ENCODE measurements at places on chromosomes 1 and 21.

DNA sequence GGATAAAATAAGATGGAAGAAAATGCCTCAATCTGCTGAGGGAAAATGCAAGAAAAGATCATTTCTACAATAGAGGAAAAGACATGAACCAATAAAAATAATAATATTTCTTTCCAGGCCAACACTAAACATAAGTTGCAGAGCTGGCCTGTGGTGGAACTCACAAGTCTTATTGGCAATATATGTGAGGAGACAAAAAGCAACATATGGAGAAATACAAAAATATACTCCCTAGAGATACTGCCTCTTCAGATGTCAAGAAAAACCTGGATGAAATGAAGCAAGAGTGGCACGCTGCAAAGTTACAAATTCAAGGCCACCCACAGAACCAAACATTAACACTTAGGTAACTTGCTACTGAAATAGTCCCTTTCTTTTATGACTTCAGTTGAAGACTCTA, 264.9 kb upstream of the FMN2 start:
- DNase-seq = no peak

- no peak for DNase-seq
Observed at GRCh38 chr21:45126204-45126626, 51.8 kb downstream of the ADARB1 start.

DNA sequence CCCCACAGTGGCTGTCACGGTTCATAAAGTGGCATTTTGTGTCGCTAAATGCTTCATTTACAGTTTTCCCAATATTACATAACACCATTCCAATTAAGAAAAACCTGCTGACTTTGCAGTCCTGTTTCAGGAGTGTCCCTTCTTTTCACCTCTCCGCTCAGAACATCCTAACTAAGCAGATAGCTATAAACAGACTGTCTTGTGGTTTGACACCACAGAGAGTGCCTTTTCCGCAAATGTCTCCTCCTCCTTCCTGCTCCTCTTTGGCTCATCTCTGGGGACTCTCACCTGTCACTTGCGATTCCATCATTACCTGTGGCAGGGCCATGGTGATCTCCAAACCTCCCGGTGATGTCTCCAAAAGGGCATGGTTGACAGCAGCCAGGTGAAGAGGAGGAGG, 119.0 kb downstream of the CNIH3 start:
- no peak for DNase-seq

DNA sequence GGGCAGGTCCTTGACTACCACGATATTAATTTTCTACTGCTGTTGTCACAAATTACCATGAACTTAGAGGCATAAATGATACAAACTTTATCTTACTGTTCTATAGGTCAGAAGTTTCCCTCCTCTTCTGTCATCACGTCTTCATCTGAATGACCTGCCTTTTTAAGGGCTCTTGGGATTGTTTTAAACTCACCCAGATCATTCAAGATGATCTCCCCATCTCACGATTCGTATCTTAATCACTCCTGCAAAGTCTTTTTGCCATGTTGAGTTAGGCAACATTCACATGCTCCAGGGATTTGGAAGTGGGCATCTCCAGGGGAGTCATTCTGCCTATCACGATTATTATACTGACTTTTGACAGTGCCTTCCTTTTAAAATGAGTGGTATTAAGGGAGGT, 32.1 kb downstream of the NCAM2 start:
- no peak for DNase-seq

- no peak for DNase-seq
Observed at GRCh38 chr1:7954683-7955082, 6.8 kb upstream of the PARK7 start.

GRCh38 chr1:206709322-206709721, 24.6 kb downstream of the MAPKAPK2 start:
- no peak for DNase-seq

GRCh38 chr1:214341459-214341858, 60.5 kb downstream of the SMYD2 start:
- DNase-seq = no peak

- no peak for DNase-seq
Observed at GRCh38 chr21:21666689-21667088, 668.5 kb downstream of the NCAM2 start.

GRCh38 chr1:23177438-23178380, 9.1 kb upstream of the LUZP1 start:
- peak; percentile 47 for DNase-seq

GRCh38 chr1:7350804-7351203, 420.3 kb upstream of the VAMP3 start:
- no peak for DNase-seq

DNA sequence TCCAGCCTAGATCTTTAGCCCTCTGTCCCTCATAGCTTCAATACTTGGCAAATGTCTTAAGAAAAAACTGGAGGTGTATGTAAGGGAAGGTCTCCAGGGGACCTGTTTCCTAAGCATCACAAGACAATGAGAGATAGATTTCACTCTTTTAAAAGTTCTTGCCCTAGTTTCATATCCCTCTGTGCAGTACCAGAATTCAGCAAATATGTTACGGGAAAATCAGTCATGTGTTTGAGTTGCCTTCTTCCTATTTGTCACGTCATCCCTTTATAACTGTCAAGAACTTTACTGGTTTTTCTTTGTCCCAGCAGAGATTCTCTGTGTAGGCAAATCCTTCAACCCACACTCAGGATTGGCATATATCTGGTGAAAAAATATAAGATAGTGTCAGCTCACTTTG, 32.3 kb downstream of the DNASE2B start:
- no peak for DNase-seq

GRCh38 chr1:244006961-244007360, 44.1 kb upstream of the ZBTB18 start:
- DNase-seq = no peak

DNA sequence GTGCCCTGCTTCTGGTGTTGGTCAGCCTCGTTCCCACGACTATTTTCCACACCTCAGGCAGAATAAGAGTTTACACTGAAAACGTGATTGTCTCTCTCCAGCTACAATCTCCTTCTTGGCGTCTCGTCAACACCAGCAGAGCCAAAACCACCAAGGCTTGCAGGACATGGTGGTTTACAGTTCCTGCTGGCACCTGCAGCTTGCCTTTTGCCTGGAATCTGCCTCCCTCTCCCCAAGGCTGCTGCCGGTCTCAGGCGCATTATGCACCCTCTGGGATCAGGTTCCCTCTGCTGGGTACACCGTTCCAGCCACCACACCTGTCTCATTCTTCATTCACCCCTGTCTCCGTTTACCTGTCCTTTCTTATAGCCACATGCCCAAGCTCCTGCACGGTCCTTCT, 315.9 kb downstream of the DSCAM start:
- no peak for DNase-seq

DNA sequence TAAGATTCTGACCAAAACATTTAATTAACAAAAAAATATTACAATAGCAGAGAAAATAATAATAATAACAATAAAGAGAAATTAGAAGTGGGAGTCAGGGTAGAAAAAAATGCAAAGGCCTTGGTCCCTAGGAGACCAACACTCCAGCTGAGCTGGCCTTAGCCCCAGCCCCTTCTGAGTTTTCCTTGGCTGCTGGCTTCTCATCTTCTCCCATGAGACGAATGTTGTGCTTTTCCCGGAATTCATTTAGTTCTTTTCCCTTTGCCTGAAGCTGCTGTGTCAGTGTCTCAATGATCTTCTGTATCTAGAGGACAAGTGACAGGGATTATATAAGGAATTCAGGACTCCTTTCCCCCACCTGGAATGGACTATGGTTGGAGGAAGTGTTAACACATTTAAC, 2.4 kb downstream of the KLHDC9 start:
- DNase-seq = no peak

- DNase-seq = no peak
Observed at GRCh38 chr1:110321045-110321444, 18.1 kb upstream of the RBM15 start.

- DNase-seq = no peak
Observed at GRCh38 chr1:22406722-22407495, 44.7 kb upstream of the ZBTB40 start.

DNA sequence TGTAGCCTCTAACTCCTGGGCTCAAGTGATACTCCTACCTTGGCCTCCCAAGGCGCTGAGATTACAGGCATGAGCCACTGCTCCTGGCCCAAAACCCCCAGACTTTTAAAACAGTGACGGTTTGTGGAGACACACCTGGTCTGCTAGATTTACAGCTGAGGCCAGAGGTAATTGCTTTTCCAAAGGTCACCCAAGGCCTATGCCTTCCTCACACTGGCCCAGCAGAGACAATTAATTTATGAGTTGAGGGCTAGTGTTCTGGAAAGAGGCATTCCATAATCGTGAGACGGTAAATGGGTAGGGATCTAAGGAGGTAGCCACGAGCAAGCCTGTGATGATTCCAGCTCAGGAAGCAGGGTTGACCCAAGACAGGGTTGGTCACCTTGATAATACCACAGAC, 12.4 kb upstream of the PARP1 start:
- no peak for DNase-seq

- no peak for DNase-seq
Observed at GRCh38 chr1:56830052-56830451, 10.8 kb upstream of the FYB2 start.

DNA sequence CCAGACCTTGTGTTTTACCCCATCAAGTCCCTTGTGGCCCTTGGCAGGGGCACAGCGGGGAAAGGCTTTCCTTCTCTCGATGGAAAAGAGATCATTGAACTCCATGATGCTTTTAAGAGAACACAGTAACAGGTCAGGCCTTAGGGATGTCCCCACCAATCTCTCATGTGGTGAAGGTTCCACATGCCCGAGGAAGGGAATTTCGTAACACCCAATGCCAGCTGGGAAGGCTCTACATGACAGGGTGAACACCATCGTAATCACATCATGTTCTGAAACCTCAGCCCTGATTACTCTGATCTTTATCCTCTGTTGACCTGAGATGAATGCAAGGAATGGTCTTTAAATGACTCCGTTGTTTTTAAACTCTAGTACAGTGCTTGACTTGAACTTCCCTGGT, 105.5 kb upstream of the SPAG17 start:
- DNase-seq = no peak

DNA sequence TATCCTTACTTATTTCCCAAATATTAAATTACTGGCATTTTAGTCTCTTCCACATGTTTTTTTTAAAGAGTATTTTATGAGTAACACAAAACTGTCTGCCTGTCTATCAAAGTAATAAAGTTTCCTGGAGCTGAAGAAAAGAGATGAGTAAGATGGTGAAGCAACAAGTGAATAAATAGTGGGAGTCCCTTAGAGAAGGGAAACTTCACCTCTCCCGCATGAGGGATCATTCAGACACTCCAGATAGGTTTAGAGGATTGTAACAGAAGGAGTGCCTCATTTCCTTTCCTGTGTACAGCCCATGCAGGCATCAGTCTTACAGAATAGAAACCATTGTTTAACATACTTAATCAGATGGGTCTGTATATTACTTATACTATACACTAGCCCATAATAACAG, 205.7 kb downstream of the USP25 start:
- DNase-seq = no peak

GRCh38 chr1:66364578-66365391, 169.2 kb upstream of the SGIP1 start:
- peak; percentile 35 for DNase-seq

GRCh38 chr1:40973912-40974311, 5.6 kb upstream of the CTPS1 start:
- no peak for DNase-seq

GRCh38 chr1:232378266-232379062, 251.5 kb downstream of the SIPA1L2 start:
- no peak for DNase-seq

DNA sequence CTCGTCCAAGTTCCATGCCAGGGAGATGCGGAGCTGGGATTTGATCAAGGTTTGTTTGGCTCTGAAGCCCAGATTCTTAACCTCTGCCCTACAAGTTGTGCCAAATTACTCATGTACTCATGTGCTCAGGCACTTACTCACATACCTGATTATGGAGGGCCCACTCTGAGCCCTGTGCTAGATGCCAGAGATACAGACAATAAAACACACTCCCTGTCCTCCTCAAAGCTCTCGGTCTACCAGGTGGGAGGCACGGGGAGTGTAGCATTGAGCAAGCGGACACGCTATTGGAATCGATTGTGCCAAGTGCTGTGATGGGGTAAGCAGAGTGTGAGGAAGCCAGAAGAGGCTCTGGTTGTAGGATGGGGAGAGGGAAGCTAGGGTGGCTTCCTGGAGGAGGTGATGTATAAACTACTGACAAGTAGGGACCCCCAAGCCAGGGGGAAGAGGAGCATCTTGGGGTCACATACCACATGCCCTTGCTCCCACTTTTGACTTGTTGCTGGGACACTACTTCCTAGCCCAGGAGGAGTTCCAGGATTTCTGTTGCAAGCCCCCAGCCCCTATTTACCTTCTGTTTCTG, 49.8 kb upstream of the IFNLR1 start:
- DNase-seq = no peak

DNA sequence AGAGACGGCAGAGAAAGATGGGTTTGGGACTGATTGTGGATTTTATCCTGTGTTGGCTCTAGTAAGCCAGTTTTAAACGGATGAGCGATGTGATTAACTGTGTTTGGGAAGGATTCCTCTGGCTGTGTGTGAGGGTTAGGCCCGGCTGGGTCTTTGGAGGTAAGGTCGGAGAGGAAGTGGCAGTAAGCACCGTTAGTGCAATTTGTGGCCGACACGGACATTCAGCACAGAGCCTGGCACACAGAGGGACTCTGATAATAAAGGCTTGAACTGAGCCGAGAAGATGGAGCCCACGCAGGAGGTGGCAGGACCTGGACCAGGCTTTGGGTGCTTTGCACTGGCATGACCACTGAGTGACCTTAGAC, 1.3 kb downstream of the MTFR1L start:
- DNase-seq = no peak

DNA sequence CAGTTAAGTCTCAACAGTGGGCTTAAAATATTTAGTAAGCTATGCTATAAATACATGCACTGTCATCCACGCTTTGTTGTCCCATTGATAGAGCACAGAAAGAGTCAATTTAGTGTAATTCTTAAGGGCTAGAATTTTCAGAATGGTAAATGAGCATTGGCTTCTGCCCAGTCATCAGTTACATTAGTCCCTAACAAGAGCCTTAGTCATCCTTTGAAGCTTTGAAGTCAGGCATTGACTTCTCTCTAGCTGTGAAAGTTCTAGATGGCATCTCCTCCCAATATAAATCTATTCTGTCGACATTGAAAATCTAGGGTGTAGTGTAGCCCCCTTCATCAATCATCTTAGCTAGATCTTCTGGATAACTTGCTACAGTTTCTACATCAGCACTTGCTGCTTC, 12.0 kb upstream of the LPGAT1 start:
- no peak for DNase-seq
